ENCODE measurements at places on chromosomes 4 and X.

DNA sequence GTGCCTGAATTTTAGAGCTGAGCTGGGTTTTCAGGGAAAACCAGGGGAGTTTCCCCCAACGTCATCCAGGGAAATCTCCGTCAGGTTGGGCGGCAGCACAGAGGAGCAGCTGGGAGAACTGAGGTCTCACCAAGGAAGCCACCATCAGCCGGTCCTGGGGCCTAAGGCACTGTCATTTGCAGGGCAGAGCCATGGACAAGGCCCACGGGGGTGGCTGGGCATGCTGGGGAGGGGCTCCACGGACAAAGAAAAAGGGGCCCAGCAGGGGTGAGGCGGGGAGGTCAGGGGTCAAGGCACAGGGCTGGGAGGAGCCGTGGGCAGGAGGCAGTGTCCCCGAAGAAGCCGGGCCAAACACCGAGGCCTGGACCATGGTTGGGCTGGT lies 109.8 kb downstream of the HMX1 start:
- no peak for DNase-seq

- no peak for DNase-seq
These were observed 9.4 kb upstream of the RHOH start for GRCh38 chr4:40187386-40187906.

- no peak for DNase-seq
These were observed 60.2 kb downstream of the MAOB start for GRCh38 chrX:43822014-43822413.

DNA sequence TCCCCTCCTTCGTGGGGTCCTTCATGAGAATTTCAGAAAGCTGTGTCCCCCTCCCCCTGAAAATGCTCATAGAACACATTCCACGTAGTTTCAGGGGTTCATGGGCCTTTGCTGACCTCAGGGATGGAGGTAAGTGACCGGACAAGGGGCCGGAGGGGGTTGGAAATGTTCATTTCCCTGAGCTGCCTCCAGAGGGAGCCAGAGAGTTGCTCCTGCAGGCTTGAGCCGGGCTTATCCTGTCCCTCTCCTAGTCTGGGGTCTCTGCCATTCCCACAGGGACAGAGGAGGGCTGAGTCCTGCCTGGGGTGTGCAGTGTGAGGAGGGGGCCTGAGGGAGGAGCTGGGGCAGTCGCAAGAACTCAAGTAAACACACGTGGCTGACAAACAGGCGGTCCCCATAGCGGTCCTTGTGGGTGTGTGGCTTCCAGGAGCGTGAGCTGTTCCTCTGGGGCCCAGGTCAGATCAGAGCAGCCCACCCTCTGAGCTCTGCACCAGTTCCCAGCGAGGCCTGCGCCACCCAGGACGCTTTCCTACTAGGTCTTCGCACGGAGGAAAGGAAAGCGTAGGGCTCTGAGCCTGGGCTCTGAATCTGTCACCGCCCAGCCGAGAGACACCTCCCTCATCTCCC lies 62.5 kb downstream of the WFS1 start:
- DNase-seq, result peak; percentile 27

GRCh38 chr4:153115322-153116290 lies 88.6 kb upstream of the TRIM2 start:
- peak; percentile 66 for DNase-seq

GRCh38 chrX:132442691-132443090 lies 46.1 kb downstream of the MBNL3 start:
- no peak for DNase-seq

- no peak for DNase-seq
These were observed 8.7 kb downstream of the GAB1 start for GRCh38 chr4:143345356-143345755.

DNA sequence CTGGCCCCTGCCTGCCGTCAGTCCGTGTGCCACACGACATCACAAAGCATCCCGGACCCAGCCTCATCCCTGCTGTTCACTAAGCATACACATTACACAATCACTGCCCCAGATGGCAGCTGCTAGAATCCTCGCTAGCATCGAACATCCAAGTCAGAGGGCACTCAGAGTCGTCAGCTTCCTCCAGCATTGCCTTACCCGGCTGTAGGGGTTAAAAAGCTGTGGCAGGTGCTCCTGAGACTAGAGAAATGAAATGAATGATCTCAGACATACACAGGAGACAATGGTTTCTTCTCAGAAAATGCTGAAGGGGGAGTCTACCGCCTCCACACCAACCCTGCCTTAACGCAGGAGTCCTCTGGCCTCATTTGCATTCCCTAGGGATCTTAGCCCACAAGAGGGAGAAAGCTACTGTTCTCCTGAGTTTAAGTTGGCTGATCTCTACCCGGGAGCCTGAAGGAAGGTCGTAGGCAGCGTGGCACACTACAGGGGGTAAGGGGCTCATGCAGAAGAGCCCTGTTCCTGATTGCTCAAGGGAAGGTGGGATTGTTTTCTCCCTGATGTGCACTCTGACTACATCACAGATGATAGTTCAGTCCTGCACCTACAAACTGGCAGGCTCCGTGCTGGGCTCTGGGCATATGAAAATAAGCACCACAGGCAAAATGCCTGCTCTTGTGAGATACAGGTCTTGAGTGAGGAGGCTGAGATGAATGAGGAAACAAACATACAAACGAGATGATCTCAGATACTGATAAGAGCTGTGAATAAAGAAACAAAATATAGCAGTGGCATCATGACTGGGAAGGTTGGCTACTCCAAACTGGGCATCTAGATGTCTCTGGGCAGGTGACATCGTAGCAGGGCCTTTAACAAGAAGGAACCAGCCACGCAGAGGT lies 2.6 kb upstream of the KIAA0232 start:
- no peak for DNase-seq

DNA sequence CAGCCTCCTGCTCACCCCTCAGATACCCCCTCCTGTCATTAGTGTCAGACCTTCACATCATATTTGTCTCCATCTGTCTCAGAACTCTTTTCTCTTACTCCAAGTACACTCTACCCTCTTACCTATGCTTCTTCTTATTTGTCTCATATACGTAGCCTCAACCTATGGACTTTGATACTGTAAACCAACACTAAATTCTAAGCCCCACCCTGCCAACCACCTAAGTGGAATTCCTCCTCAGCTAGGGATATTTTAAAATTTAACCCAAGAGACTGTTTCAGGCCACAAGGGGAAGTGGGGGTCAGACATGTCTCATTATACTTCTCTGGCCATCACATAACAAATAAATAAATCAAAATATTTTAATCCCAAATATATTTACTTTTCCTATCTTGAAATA lies 778.1 kb upstream of the GRID2 start:
- DNase-seq, result no peak

GRCh38 chr4:82713856-82714255 lies 84.7 kb downstream of the SCD5 start:
- DNase-seq, result no peak

DNA sequence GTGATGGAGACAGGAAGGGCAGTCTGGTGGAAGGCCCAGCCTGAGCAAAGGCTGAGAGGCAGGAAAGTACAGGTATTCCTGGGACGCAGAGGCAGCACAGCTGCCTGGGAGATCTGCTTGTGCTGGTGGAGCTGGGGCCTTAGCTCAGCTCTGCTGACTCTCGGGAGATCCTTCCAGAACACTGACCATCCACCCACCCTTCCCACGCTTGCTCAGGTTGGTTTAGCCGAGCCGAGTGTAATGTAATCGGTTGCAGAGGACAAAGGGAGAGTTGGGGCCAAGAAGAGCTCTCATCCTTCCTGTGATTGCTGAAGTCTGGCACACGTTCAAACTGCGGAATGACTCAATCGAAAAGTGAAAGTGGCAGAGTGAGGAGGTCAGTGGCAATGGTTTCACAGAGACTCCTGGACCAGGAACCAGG lies 43.1 kb upstream of the GPR78 start:
- no peak for DNase-seq

DNA sequence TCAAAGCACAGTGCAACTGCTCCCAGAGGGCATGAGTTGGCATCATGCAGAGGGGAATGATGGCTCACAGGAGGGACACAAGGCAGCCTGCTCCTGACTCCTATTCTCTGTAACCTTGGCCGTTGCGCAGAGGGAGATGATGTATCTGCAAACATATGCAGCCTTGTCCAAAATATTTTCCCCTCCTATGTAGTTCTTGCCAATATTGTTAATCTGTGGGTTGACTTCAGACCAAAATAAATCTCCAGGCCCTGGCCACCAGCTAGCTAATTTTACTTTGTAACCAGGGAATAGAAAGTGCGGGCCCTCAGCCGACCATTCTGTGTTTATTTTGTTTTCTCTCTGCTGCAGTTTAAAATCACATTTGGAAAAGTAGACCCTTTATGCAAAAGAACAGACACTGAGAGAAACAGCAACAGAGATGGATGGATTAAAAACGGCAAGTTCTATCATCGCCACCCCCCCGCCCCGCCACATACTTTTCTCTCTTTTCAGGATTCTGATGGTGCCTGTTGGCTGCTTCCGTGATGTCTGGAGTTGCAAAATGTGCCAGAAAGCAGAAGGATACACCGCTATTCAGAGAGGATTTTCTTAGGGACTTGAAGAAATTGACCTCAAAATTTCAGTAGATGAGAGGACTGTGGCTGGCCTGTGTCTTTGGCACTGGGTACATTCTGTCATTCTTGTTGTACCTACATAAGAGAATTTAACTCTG lies 185.3 kb upstream of the BCOR start:
- DNase-seq, result no peak

GRCh38 chr4:106032851-106033286 lies 137.6 kb downstream of the NPNT start:
- DNase-seq, result no peak

DNA sequence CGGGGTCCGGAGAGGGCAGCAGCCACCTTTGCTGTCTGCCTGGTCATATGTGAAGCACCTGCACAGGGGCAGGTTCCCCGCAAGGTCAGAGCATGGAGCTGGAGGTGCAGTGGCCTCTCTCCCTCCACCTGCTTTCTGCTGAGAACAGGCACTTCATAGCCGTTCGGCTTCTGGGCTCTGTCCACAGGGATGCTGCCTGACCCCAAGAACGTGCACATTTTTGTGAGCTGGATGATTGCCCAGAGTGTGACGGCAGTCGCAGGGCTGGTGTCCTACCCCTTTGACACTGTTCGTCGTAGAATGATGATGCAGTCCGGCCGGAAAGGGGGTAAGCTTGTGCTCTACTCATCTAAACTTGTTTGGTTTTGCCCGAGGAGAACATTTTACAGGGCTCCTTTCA lies 2.5 kb downstream of the SLC25A4 start:
- DNase-seq, result no peak

DNA sequence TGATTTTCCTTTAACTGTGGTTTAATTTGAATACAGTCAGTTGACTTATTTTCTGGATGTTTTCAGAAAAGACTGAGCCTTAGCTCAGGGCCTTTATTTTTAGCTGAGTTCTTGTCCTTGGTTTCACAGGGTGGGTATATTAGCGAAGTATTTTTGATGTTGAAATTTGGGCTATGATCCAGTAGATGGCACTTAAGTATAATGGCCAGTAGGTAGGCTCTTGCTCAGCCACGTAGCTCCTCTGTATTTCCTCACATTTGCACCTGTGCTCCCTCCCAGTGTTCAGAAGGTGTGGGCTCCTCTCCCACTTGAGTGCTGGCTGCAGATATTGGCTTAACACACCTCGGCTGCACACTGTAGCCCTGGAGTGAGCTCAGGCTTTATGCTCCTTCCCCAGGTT lies 549.9 kb upstream of the AMOT start:
- DNase-seq, result no peak

DNA sequence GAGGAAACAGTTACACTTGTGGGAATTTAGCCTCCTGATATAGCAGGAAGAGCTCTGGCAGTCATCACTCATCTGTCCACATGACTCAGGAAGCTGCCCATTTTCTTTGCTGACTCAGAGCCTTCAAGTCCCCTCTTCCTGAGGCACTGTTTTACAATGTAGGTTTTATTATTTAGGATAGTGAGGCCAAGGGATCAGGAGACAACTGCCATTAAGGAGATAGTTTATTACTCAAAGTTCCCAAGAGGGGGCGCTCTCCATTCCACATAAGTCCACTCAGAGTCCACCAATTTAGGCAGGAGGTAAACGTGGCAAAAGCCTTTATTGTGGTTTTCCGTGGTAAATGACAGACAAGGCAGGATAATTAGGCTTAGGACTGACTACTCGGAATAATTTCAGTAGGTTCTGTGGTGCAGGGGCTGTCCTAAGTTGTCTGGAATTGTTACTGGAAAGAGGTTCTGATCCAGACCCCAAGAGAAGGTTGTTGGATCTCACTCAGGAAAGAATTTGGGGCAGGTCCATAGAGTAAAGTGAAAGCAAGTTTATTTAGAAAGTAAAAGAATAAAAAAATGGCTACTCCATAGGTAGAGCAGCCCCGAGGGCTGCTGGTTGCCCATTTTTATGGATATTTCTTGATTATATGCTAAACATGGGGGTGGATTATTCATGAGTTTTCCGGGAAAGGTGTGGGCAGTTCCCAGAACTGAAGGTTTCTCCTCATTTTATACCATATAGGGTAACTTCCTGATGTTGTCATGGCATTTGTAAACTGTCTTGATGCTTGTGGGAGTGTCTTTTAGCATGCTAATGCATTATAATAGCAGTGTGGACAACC lies 96.0 kb upstream of the RAB40AL start:
- no peak for DNase-seq

DNA sequence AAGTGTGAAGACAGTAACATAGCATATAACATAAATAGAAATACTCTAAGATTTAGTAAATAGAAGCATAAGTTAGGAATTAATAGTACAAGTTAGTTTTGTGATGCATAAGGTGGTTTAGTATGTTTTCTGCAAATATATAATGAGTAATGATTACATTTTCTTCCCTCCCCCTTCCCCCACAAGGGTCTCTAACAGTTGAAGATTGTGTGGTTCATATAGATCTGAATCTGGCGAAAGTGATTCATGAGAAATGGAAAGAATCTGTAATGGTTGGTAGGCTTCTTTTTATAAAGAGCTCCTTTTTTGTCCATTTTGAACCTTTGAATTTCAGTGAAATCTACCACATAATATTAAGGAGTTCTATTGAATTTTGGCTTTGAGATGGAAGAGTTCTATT lies 66.3 kb downstream of the N4BP2 start:
- DNase-seq, result no peak

DNA sequence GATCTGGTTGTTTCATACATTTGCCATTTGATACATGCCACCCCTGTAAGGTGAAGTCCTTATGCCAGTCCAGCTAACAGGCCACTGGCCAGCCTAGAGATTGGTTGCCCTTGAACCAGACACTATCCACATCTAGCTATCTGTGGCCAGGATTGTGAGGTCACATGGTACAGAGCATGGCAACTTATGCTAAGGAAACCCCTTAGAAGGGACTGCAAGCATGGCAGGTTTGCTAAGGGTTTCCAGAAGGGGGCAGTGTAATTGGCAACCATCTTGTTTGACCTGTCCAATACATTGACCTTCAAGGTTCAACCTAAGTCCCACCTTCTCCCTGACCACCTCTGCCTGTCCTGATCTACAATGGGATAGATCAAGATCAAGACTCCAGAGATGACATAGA lies 47.5 kb downstream of the SMC1A start:
- DNase-seq, result no peak

- no peak for DNase-seq
These were observed 22.3 kb upstream of the RASGEF1B start for GRCh38 chr4:81494031-81494431.

DNA sequence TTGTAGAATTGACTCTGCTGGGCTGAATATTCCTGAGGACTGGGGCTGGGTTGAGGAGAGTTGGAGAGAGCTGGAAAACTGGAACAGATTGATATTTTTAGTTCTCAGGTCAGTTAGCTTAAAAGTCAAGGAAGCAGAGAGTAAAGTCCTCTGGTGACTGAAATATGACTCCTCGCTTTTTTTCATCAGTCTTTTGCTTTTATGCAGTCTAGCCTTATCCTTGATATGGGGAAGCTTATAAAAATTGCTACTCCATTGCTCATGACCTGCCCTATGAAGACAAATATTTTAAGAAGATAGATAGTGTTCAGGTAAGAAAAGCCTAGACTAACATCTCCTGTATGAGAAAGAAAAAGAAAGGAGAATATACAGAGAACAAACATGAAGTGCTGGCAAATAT lies 152.7 kb downstream of the C4orf33 start:
- no peak for DNase-seq

Data from stimulated activated CD4-positive, alpha-beta T cell treated with anti-CD3 and anti-CD28 coated beads, Interleukin-2, amount 100 ng/mL, for 24 hours (primary cell).